ENCODE measurements at places on chromosomes 4 and X.

DNA sequence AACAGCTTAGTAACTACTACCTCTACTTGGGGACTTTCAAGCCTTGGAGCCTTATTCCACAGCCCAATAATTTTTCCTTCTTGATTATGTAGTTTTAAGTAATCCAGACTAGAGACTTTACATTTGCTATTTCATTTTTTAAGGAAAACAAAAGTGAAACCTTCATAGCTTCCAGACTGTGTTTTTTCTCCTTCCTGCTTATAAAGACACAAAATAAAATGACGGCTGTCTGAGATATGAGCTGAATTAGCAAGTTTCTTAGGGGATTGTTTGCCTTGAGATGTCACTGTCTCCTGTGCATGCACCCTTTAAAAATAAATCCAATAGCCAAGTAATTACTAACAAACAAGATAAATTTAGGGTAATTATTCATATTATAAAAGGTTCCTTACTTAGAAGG, 78.8 kb upstream of the PACRGL start:
- DNase-seq = no peak

- no peak for DNase-seq
Observed at GRCh38 chrX:10015723-10016518, 48.8 kb downstream of the CLDN34 start.

DNA sequence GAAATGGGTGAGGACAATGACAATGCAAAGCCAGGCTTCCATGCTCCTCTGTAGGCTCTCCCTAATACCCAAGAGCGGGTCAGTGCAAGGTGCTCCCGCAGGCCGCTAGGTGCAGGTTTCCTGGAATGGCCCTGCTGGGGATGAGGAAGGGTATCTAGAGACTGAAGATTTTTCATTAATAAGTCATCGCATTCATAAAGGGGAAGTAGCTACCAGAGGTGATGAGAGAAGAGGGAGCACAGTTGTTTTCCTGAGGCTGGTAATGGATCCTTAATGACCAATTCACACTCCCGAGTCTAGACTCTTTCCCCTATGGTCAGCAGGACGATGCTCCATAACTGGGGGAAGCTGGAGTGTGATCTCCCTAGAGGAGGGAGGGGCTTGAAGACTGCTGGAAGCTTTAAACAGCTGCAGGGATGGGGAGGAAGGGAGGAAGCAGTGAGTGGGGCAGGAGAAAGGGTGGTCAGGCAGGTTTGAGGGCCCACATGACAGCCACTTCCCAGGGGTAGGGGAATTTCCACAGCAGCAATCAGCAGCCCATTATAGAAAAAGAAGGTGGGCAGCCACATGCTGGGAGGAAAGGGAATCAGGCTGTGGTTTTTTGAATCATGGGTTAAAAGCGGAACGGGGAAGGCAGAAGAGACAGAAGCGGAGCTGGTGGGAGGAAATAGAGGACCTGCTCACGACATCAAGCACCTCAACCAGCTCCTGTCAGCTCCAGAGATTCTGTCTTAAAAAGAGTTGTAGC, 10.2 kb upstream of the ATP6AP2 start:
- DNase-seq = no peak

GRCh38 chr4:566508-567295, 9.4 kb downstream of the TMEM271 start:
- DNase-seq = peak; percentile 45

- DNase-seq = no peak
Observed at GRCh38 chr4:12576409-12576808, 907.7 kb downstream of the RAB28 start.

DNA sequence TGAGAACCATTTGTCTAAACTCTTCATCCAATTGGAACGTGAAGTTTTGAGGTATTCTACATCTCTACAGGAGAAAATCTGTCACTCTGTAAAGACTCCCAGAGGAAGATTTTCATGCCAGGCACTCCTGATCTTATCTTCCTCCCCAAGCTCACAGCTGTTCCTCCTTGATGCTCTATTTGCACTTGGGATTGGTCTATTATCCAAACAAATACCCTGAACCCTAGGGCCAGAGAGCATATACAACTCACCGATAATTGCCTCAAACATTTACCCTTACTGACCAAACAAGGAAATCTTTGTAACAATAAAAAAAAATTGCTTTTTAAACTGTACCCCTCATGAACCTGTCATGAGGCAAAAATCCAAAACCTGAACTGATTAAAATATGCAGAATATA, 372.7 kb downstream of the SH2D1A start:
- no peak for DNase-seq

GRCh38 chr4:67019686-67020437, 525.4 kb downstream of the CENPC start:
- no peak for DNase-seq

DNA sequence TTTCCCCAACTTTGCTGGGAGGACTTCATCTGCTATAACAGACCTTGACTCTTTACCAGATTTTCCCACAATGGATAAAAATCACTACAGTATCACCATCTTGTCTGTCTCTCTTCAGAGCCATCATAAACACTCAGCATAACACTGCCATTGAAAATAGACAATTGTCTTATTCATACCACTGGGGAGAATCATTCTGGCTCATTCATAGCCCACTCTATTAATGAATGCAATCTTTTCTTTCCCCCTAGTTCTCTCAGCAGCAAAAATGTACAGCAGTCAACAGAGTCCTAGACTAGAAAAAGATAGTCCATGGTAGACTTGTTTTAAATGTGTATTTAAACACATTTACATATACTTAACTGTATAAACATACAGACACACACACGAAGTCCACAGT, 19.2 kb downstream of the SLC9A7 start:
- no peak for DNase-seq

DNA sequence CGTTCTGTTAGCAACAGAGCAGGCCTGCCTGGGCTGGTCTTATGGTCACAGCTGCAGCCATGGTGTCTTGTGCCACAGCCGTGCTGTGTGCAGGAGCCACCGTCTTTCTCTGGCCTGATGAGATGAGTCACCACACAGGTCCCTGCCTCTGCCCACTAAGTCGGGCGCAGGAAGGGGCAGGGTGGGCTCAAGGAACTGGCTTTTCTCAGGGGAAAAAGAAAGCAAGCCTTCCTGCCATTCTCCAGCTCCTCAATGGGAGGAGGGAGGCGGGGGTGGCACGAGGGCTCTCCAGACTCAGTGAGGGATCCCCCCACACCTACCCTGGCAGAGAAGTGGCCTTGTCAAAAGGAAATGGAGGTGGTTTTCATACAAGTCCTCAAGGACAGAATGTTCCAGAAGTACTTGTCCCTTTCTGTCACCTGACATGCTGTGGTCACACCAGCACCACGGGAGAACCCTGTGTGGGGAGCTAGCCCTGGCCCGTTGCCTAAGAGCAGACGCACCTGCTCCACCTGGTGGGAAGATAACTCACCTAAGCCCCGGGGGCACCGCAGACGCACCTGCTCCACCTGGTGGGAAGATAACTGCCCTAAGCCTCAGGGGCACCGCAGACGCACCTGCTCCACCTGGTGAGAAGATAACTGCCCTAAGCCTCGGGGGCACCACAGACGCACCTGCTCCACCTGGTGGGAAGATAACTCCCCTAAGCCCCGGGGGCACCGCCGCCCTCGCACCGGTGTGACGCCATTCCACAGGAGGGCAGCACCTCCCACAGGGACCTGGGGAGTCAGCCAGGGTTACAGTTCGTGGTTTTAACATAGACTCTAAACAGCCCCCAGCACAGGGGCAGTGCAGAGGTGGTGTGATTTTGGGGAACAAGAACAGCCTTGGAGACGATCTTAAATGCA, 18.5 kb downstream of the UVSSA start:
- DNase-seq = no peak

DNA sequence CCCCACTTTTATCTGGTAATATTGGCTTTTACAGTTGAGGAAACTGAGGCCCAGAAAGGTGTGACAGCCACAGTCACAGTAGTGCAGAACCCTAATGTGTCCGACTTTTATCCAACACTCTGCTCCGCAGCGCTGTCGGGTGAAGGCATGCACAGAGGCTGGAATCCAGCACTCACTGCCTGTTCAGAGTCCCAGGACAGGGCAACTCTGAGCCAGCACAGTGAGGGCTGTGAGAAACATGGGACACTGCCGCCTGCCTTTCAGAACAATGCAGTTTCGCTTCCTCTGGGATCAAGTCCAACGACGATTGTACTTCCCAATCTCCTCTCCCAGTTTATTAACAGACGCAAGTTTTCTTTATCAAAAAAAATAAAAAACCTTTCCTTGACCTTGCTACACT, 41.9 kb upstream of the PDGFRA start:
- DNase-seq = no peak

DNA sequence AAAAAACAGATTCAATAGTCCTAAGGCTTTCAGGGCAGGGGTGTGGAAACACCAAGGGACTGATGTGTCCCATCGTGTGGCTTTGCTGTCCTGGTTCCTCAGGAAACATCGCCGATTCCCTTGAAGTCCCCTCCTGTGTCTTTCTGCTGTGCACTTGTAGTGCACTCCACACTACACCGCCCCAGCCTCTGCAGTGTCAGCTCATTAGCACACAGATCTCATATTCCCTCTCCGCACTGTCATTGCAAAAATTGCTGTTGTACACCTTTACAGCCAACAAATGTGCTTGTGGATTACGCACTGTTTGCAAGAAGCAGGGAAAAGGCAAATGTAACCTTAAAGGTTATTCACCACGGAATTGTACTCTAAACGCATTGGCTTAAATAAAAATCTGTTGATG, 5.3 kb downstream of the GRIA3 start:
- no peak for DNase-seq
